Substantia nigra (tissue), 51 donors: ENCODE measurements at places on chromosomes 11 and 22.

- DNase-seq = no peak
Observed at GRCh38 chr11:87185228-87185627, 147.5 kb downstream of the TMEM135 start.

- no peak for DNase-seq
Observed at GRCh38 chr11:20099527-20099926, 60.7 kb downstream of the DBX1 start.

- no peak for DNase-seq
Observed at GRCh38 chr11:70432580-70432979, 34.3 kb downstream of the CTTN start.

- no peak for DNase-seq
Observed at GRCh38 chr11:10041748-10042446, 252.1 kb downstream of the SBF2 start.

DNA sequence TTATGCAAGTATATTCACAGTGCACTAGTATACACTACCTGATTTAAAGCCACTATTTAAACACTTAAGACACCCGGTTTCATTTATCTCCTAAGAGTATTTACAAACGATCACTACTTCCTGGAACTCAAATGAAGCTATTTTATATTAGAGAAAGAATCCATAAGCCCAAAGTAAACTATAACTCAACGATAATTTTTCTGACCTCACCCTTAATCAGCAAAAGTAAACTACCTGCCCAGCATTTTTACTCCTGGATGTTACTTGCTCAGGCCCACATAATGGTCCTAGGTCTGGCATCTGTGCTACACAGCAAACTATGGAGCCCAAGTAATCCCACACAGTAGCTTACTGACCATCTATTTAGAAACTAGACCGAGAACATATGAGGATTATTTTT, 33.4 kb downstream of the TSG101 start:
- DNase-seq = no peak

DNA sequence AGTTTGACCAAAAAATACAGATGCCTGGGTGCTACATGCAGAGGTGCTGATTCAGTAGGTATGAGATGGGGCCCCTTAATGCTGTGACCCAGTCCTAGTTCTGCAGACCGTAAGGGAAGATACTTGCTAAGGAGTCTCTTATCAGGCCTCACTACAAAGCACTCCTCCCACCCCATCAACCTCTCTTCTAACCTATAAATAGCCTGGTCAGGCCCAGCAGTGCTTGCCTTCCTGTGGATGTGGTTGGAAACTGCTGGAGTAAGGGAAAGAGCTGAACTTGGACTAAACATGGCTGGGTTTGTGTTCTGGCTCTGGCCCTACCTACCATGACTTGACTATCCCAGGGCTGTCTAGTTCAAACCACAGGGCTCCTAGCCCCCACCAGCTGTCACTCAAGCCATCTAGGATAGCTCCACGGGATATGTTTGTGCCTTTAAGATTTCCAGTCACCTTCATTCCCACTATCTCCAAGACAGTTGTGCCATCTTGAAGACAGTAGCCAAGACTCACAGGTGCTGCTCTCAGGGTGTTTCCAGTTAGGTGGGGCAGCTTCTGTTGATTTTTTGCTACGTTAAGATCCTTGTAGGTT, 9.5 kb upstream of the DKK3 start:
- no peak for DNase-seq

DNA sequence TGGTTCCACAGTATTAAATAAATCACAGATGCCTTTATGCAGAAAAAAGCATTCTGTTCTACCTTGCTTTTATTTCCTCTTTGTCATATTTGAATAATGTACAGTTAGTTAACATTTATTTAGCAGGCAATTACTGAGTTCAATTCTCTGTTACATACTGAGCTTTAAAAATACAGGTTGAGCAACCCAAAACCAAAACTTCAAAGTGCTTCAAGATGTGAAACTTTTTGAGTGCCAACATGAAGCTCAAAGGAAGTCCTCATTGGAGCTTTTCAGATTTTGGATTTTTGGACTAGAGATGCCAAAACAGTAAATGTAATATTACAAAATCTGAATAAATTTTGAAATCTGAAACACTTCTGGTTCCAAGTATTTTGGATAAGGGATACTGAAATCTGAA, 54.1 kb downstream of the PDHX start:
- DNase-seq = no peak

DNA sequence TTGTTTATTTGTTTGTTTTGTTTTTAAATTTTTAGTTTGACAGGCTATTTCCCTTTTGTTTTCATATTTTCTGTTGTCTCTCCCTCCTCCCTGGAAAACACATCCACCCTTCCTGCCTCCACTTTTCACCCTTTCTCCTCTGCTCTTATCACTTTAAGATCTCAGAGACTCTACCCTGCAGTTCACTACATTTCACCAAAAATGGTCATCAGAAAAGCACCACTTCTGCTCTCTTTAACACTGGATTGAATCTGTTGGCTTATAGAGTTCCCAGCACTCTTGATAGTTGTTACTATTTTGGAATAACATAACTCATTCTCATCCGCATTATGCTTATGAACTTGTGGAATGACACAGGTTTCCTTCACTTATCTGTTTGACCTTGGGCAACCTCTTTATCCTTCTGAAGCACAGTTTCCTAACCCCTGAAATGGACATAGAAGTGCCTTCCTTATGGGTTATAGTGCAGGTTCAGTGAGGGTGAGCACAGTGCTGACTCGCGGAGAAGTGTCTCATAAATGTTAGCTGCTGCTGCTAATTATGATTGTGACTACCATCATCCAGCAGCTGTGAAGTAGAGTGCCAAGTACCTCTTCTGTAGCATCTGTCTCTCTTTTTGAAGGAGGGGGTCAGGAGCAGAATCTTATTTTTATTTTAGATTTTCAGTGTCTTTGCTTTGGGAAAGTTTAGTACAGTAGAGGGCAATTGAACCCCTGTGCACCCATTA, 15.0 kb downstream of the TEAD1 start:
- DNase-seq = no peak

- DNase-seq = no peak
Observed at GRCh38 chr11:110772863-110773262, 60.6 kb upstream of the ARHGAP20 start.

DNA sequence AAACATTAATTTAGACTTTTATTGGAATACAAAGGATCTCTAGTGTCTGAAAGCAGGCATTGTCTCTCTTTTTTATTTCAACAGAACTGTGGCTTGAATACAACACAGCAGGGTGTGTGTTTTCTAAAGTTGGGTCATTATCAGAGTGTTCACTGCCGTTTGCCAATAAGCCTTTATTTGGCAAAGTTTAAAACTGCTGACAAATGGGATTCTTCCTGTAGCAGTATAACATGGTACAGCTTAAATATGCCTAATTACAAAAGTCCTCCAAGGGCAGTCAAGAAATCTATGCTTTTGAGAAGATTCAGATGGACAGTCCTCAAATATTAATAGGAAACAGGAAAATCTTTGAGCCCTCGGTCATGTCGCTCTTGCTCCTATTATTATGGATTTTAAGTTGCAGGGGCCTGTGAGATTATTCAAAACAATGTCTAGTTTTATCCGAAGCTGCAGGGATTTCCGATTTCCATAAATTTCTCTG, 199.9 kb downstream of the MAML2 start:
- DNase-seq = no peak
